Tongue (tissue), 3 donors: ENCODE measurements at places on chromosomes 2 and 18. TPM values are rescaled to one million over a fixed set of nuclear protein-coding genes. Genes with fewer than 3 reads are reported as not detected.
A peak's percentile ranks its signal among the peaks of the same experiment; 100 is the strongest.

DNA sequence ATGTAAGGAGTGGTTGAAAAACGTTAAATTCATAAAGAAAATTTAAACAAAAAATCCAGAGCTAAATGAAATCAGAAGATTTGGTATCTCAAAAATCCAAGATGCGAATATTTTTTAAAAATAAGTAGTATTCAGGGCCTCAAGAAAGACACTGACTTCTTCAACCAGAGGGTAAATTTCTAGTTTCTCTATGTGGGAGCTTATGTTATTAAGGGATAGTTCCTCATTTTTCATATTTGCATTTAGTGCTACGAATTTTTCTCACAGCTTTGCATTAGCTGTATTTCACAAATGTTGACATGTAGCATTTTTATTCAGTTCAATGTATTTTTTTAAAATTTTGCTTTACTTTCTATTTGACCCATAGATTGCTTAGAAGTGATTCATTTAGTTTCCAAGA lies 454.7 kb downstream of the CBLN2 start:
- no peak for DNase-seq

DNA sequence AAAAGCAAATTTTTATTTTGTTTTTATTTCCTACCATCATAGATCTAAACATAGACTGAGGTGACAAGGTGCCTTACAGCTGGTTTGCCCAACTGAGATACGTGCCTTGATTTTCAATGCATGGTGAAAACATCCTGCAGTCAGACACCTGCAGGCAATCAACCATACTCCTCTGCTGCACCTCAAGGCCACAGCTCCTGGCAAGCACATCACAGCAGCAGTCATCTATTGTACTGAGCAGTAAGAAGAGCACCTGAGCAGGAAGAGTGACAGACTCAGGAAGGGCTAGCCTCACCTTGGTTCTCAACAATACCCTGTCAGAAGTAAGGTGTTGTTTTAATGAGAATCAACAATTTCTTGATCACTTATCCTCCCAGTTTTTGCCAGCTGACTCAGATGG lies 1206.8 kb upstream of the NRXN1 start:
- DNase-seq: no peak

- peak; percentile 47 for DNase-seq
Observed at GRCh38 chr2:13616616-13617015, 899.9 kb downstream of the TRIB2 start.

DNA sequence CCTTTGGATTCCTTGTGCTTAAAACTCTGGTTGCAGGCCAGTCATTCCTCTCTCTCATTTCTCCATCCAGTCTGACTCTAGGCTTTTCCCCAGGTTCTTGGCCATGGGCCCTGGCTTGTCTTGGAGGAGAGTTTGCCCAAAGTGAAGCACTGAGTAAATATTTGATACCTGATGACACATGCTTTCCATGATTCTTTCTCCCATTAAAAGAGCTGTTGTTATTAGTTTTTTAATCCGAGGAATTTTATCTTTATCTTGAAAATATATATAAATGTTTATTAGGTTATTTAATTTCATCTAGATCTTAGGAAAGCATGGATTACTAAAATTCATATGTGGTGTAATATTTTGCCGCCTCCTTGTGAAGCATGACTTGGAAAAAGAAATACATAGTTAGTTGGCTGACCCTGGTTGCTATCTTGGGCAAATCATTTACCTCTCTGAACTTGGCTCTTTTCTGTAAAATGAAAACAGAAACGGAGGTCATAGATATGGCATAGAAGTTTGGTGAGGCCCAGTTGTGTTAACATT lies 650.1 kb downstream of the SLC4A3 start:
- peak; percentile 68 for DNase-seq

DNA sequence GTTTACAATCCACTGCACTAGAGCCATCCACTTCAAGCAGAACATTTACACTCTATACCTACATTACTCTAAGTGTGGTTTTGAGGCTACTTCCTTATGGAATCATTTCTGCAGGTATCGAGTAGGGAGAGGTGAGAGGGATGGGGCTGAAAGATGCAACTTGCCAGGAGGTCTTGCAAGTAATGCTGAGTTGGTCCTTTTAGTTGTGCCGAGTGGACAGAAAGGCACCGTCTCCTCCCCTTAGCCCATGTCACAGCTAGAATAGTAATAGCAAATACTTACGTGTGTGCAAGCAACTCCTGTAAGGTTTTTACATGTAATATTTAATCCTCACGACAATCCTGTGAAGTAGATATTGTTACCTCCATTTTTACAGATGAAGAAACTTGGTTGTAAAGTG lies 158.8 kb upstream of the TTC39C start:
- DNase-seq: no peak

DNA sequence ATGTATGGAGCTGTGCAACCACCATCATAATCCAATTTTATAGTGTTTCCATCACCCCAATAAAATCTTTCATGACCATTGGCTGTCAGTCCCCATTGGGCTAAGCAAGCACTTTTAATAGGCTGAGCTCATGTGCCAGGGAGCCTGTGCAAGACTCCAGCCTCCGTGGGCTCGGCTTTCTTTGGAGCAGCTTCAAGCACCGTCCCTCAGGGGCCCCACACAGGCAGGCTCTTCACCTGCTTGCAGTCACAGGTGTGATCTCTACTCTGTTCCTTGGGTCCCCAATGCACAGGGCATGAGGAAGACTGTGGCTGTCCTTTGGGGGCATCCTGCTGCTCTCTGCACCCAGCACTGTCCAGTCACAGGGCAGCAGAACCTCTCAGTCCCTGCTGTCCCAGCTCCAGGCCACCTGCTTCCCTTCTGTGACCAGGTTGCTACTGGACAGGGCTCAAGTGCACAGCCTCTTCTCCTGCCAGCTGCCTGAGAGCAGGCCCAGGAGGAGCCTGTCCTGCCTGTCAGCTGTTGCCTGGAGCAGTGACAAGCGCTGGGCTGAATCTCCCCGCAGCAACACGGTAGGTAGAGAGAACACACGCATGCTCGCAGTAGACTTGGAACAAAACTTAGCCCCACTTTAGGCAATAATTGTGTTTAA lies 40.7 kb upstream of the TMEM131 start:
- DNase-seq: peak; percentile 77

DNA sequence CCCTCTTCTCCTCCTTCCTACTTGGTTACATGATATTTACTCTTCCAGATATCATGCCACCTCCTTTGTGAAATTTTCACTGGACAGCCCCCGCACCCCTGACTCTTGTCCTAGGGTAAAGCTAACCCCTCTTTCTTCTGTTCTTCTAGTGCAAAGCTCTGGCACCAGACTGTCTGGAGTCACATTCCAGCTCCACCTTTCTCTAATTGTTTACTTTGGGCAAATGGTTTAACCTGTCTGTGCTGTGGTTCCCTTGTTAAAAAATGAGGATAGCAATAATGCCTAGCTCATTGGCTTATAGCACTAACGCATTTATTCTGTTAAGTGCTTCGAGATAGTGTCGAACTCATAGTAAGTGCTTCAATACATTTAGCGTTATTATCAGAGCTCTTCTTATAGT lies 306.2 kb downstream of the ALK start:
- no peak for DNase-seq

GRCh38 chr2:76270096-76270710 lies 559.5 kb upstream of the GCFC2 start:
- DNase-seq: no peak

- no peak for DNase-seq
Observed at GRCh38 chr2:203711399-203711798, 5.0 kb downstream of the CD28 start.

GRCh38 chr2:158484892-158485556 lies 28.3 kb downstream of the PKP4 start:
- DNase-seq: no peak

- DNase-seq: no peak
Observed at GRCh38 chr18:23563377-23564043, 22.8 kb downstream of the NPC1 start.

- DNase-seq: no peak
Observed at GRCh38 chr2:75751360-75751759, 40.6 kb upstream of the GCFC2 start.

DNA sequence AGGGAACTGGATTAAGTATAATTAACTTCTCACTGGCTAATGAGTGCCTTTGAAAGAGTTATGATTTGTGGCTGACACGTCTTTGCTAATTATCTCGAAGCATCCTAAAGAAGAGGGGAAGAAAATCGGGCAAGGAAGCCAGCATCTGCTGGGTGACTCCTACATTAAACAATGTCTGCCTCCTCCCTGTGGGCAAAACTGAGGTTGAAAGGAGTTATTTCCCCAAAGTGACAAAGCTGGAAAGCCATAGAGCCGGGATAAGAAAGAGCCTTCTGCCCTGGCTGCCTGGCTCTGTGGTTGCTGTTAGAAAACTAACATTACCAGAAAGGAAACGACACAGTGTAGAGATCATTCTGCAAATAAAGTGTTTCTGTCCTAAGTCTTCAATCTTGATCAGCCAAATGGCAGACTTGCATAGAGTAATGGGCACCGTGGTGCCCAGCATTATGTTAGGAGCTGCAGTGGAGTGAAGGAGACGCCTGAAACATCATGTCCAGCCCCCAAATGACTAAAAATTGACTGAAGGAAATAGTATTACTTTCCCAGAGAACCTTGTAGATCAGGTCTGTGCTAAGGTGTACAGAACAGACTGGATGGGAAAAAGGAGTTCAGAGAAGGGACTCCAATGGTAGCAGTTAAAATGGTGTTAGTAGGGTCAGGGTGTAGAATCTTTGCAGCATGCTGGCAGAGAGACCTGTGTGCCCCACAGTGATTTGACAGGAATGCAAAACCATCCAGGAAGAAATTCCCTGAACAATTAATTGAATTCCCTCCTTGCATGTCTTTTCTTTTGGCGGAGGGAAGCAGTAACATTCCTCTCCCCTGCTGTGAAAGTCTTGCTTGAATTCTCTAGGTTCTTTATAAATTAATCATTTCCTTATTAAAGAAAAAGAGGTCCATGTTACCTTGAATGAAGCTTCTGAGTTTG lies 44.4 kb downstream of the ALPK2 start:
- no peak for DNase-seq

- no peak for DNase-seq
Observed at GRCh38 chr2:12807907-12808810, 91.4 kb downstream of the TRIB2 start.

DNA sequence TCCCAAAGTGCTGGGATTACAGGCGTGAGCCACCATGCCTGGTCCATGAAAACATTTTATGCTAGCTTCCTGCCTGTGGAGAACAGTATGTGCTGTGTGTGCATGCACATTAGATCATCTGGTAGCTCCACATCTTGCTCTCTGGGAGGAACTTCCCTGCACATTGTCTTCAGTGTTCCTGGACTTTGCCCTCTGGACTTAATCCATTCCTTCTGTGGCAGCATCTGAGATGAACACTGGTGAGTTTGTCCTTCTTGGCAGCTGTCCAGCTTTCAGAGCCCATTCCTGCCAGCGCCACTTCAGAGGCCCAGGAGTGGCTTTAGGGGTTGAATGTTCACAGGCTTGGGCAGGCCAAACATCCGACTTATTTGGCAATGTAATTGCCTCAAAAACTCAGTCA lies 65.2 kb downstream of the POU3F3 start:
- no peak for DNase-seq

DNA sequence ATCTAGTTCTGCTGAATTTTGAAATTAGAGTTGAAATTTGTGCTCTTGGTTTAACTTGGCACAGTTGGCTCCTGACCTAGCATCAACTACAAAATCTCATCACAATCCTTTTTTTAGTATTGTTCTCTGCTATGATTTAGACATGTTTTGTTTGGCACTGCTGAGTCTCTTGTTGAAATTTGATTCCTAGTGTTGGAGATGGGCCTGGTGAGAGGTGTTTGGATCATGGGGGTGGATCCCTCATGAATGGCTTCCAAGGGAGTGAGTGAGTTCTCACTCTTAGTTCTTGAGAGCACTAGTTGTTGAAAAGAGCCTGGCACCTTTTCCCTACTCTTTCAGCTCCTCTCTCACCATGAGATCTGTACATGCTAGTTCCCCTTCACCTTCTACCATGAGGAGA lies 605.6 kb upstream of the SLC39A10 start:
- DNase-seq: no peak

DNA sequence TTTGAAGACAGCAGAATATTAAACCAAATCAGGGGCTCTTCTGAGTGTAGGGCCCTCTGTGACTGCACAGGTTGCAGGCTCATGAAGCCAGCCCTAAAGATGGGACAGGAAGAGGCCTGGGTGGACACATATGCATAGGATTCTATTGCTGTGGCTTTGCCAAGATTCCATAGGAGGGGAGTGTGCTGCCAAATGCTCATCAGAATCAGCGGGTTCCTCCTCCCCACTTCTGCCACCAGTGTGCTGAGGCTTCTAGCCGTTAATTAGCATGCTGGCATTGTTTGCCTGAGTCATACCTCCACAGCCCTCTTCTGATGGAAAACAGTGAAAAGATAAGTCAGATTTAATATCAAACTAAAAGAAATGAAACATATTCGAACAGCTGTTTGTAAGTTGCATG lies 103.9 kb upstream of the TMEFF2 start:
- no peak for DNase-seq

GRCh38 chr18:9120796-9121195 lies 15.8 kb upstream of the ANKRD12 start:
- no peak for DNase-seq

DNA sequence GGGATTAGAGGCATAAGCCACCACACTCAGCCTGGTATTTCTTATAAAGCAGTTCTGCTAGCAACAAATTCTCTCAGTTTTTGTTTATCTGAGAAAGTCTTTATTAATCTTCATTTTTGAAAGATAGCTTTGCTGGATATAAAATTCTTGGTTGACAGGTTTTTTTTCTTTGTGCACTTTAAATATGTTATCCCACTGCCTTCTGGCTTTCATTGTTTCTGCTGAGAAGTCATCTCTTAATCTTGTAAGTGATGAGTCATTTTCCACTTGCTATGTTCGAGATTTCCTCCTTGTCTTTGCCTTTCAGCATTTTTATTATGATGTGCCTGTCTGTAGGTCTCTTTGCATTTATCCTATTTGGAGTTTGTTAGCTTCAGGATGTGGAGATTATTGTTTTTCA lies 5.9 kb upstream of the ELAC1 start:
- no peak for DNase-seq

- no peak for DNase-seq
Observed at GRCh38 chr2:218095853-218096252, 26.8 kb downstream of the RUFY4 start.

- no peak for DNase-seq
Observed at GRCh38 chr18:51074605-51075004, 44.6 kb downstream of the SMAD4 start.

GRCh38 chr18:79200546-79201268 lies 131.5 kb downstream of the ATP9B start:
- peak; percentile 42 for DNase-seq

Gene RGPD3
- total RNA-seq: 1.1 TPM

Gene MEP1B
- 0.10 TPM for total RNA-seq

Gene MTX2
- total RNA-seq: 28.3 TPM

Gene ARHGEF33
- total RNA-seq: 4.0 TPM

Gene PDCD1
- total RNA-seq: not detected

Gene MCFD2
- total RNA-seq: 55.7 TPM

Gene SERPINB11
- total RNA-seq: 1.0 TPM

Gene EFHD1
- total RNA-seq: 4.9 TPM

Gene FSHR
- not detected for total RNA-seq
